ENCODE measurements at places on chromosomes 5 and 9.

GRCh38 chr9:120440791-120441190 is 139.2 kb downstream of the CDK5RAP2 start:
- no peak for DNase-seq

DNA sequence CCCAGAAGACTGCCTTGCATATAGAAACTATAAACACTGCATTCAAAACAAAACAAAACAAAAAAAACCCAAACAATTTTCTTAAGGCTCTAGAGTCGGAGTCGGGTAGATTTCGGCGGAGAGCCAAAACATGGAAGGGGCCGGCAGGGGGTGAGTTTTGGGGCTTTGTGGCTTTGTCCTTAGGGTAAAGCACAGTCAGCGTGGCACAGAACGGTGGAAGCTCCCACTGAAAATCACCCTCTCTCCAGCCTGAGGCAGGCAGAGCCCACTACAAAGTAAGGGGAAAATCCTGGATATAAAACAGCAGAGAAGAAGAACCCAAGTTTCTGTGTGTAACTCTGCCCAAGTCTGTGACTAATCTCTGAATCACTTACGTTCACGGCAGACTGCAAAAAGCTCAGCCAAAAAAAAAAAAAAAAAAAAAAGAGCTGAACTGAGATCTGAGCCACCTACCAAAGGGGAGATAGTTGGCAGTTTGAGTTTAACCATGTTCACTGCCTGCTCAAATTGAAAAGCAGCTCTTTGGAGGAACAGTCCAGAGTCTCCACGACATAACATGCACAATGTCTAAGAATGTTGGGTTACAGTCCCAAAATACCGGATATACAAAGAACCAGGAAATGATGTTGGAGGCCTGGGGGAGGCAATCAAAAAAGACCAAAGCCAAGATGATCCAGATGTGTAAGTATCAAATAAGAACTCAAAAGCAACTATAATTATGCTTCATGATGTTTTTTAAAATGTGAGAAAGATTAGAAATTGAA is 26.6 kb upstream of the OR2K2 start:
- no peak for DNase-seq

GRCh38 chr9:122145592-122145863 is 14.1 kb downstream of the NDUFA8 start:
- DNase-seq = no peak

DNA sequence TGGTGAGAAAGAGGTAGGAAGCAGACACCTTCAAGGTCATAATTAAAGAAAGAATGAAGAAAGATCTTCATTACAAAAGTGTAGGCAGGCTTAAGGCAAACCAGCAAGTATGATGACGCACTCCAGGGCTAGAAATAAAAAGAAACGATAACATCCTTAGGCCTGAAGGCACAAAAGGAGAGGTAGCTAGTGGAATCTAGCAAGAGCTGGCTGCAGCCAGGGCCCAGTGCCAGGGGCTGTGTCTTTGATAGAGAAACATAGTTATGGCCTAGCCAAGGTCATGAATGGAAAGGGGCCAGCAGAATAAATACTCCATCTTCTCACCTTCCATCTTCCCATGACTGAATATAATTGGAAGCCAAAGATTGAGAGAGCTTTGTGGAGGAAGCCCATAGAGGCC is 6.8 kb upstream of the SH3TC2 start:
- no peak for DNase-seq

DNA sequence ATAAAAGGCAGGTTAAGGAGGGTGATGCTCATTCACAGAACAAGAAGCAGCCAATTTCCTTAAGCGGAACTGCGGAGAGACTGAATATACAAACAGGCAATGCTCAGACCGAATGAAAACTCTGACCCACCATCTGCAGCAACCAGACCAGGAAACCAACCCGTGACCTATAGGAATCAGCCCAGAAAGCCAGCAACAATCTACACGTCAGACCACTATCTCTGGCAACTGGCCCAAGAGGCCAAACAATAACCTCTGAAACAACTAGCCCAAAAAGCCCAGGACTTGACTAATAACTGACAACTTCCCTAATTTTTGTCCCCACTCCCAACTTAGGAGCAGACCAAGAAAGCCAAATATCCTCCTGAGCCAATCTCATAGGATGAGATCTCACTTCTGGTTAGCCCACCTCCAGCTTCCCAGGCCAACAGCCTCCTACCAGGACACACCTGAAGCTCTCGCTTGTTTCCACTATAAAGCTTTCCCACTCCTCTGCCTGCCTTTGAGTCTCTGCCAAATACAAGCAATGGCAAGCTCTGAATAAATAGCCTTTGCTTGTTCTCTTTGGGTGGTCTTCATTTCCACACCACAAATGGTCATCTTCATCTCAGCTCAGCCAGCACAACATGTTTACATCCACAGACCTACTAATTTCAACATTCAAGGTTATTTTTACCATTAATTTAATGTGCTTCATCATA is 168.5 kb downstream of the HSD17B3 start:
- no peak for DNase-seq

DNA sequence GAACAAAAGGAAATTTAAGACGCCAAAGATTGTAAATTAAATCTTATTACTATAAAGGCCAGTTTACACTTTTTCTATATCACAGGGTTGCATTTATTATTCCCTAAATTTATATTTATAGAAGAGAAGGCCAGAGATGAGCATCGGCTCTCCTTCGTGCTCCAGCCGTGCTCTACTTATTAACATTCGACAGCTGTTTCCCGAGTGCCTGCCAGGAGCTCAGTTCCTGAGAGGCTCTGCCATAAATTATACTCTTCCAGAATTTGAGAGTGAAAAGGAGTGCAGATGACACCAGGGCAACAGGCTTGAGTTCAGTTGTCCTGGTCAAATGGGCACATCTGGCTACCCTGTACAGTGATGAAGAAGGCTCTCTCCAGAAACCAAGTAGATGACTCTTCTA is 70.1 kb downstream of the PCSK5 start:
- no peak for DNase-seq

- DNase-seq = no peak
Observed at GRCh38 chr5:102855681-102856388, 100.7 kb downstream of the PAM start.

DNA sequence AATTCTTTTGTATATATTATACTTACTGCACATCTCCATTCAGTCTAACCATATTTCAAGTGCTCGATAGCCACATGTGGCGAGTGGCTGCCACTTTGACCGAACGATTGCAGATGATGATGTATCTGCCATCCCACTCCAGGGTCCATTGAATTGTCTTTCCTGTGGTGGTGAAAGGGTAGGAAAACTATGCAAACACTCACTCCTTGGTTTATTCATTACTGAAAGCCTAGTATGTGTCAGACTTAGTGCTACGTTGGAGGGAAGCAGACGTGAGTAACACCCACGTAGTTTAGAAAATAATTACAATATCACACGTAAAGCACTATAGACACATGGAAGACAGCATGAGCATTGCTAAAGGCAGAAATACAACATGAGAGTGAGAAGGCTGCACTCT is 353.7 kb downstream of the CSNK1G3 start:
- no peak for DNase-seq

GRCh38 chr5:45189481-45189880 is 380.7 kb downstream of the MRPS30 start:
- no peak for DNase-seq

DNA sequence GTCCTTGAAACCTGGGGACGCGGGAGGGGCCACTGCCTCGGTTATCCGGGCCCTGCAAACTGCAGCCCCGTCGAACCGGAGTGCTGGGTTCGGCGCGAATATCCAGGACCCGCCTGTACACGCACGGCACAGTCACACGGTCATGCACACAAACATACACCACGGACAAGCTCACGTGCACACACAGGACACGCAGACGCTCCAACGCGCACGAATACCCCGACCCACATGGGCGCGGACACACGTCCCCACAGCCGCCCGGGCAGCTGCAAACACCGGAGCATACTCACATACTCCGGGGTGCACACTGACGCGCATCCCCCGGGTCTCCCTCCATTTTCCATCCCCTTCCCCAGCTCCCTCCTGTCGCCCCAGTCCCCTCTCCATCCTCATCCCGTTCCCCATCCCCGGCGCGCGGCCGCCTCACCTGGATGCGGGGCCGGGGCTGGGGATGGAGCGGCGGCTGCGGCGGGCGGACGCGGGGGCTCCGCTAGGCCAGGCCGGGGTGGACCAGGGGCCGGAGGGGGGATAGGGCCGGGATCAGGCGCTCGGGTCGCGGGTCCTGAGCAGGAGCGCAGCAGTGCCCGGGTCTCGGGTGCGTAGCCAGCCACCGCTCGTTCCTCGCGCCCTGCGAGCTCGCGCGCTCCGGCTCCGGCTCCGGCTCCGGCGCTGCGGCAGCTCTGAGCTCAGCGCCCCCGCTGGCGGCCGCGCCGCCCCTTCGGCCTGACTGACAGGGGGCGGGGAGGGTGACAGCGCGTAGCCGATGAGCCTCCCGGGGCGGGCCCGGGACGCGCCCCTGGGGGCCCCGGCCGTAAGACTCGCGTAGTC is at the start of the genes EIF4E1B and SNCB:
Gene EIF4E1B, plus strand, starts transcription at position 823 of the 828 bp plus-strand sequence. CDS start 12,113 bp downstream, outside the sequence.
Gene SNCB, minus strand, starts transcription at position 682 of the 828 bp plus-strand sequence. CDS start 880 bp downstream, outside the sequence.
- no peak for DNase-seq

DNA sequence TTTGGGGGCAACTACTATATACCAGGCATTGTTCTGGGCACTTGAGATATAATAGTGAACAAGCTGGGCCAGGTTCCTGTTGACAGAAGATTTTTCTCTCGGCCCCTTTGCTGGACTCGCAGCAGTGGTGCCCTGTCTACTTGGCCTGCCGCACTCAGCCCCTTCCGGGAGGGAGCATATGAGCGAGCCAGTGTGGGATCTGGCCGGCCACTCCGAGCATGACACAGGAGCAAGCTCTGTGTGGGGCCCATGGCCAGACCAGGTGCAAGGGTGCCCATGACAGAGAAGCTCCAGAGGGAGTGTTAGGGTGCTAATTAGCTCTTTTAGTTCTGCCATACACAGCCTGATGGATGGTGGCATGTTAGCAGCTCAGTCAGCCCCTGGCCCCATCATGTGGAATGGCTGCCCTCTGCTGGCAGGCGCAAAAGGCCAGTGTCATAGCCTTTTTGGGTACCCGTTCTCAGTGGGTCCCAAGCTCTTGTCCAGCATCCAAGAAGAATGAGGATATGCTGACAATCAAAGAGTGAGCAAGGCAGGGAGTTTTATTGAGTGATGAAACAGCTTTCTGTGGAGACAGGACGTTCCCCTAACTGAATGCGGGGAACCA is 9.3 kb upstream of the KIF4B start:
- DNase-seq = no peak

- no peak for DNase-seq
Observed at GRCh38 chr9:27520986-27521385, 3.1 kb upstream of the IFNK start.

GRCh38 chr9:37836386-37836785 is 35.8 kb downstream of the DCAF10 start:
- DNase-seq = no peak

DNA sequence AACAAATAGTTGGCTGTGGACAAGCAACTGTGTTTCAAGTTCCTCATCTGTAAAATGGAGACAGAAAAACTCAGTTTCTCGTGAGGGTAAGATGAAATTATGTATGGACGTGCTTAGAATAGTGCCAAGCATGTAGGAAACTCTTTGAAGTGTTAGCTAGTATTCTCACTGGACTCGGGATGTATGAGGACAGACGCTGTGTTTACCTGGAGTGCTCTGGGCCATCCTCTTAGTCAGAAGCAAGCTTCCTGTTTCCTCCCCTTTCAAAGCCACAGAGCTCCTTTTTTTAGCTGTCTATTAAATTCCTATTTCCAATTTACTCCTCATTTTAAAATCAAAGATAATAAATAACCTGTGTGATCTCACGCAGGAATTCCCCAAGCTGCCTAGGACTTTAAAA is 23.8 kb upstream of the IQGAP2 start:
- DNase-seq = no peak
